Activated CD8-positive, alpha-beta memory T cell treated with anti-CD3 and anti-CD28 coated beads for 4 hours (primary cell): ENCODE measurements at places on chromosomes 2 and 18.

- DNase-seq = no peak
These were observed 43.3 kb downstream of the FAP start for GRCh38 chr2:162199913-162200312.

DNA sequence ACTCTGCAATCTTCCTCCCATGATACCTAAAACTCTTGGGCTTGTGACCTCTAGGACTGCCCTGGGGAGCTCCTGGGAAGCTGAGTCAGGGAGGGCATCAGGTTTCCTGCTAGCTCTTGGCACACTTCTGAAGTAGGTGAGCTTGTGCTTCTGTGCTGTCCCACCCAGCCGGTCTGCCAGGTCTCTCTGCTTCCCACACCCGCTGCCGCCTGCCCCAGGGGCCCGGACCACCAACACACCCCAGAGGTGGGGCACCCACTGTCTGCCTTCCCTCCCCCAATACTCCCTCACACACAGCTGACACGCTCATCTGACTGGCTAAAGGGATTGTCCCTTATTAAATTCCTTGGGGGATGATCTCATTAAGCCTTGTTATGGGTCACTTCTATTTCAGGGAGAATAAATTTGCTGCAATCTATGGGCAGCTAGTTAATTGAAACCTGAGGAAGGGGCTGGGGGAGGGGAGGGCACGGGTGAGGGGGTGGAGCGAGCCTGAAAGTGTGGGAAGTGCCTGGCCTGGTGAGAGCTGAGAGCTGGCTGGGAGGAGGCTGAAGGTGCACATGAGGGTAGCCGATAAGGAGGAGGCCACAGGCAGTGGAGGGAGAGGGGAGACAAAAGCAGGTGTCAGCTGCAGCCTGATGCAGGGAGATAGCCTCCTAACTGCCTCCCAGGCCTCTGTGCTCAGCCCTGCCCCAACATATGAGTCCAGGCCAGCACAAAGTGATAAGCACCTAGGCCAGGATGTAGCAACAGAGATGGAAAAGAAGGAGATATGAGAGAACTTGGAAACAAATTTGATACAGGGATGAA lies 48.8 kb downstream of the HAUS1 start:
- DNase-seq = no peak

- DNase-seq = no peak
These were observed 68.3 kb downstream of the TNS1 start for GRCh38 chr2:217934321-217935131.

DNA sequence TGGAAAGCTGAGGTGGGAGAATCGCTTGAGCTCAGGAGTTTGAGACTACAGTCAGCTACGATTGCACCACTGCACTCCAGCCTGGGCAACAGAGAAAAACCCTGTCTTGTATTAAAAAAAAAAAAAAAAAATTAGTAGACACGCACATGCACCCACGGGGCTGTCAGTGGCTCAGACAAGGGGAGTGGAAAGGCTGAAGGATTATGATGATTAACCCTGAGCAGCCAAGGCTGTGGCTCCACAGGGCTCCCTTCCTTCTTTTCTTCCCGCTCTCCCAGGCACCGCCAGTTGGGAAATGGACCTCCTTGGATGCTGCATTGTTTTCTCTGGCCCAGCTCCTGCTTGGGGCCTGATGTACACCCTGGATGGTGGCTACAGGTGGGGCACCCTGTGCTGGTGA lies 49.0 kb upstream of the RAB6C start:
- DNase-seq = no peak

DNA sequence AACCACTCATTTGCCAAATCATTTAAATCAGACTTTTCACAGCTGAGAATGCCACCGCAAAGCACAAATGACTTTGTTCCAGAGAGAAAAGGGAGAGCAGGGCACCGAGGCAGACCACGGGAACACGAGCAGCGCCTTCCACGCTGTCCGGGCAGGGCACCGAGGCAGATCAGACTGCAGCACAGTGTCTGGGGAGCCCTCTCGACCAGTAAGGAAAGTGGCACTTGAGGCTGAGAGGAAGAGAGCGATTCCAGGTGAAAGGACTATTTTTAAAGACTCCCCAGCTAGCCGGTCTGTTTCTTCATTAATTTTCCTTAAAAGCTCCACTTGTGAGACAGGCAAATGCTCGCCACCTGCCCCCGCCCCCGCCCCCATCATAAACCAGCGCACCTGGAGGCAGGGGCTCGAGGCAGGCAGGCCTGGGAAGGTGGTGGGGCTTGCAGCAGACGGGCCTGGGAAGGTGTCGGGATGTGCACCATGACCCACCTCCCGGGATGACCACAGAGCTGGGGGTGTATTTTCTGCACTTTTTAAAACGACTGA lies 80.9 kb upstream of the CTDP1 start:
- DNase-seq = no peak

DNA sequence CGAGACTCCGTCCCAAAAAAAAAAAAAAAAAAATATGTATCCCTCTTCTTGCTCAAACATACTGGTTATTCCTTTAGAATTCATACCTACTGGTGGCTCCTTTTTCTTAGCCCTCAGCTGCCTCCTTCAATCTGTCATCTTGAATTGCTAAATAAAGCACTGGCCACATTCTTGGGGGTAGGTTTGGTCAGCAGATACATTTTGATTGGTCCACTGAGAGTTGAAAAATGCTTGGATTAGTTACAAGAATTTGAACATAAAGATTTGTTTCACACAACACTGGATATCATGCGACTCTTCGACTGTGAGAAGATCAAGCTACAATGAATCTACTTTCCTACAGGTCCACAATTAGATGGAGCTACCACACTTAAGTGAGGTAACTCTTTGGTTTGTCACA lies 906.1 kb upstream of the SLC39A10 start:
- DNase-seq = no peak

DNA sequence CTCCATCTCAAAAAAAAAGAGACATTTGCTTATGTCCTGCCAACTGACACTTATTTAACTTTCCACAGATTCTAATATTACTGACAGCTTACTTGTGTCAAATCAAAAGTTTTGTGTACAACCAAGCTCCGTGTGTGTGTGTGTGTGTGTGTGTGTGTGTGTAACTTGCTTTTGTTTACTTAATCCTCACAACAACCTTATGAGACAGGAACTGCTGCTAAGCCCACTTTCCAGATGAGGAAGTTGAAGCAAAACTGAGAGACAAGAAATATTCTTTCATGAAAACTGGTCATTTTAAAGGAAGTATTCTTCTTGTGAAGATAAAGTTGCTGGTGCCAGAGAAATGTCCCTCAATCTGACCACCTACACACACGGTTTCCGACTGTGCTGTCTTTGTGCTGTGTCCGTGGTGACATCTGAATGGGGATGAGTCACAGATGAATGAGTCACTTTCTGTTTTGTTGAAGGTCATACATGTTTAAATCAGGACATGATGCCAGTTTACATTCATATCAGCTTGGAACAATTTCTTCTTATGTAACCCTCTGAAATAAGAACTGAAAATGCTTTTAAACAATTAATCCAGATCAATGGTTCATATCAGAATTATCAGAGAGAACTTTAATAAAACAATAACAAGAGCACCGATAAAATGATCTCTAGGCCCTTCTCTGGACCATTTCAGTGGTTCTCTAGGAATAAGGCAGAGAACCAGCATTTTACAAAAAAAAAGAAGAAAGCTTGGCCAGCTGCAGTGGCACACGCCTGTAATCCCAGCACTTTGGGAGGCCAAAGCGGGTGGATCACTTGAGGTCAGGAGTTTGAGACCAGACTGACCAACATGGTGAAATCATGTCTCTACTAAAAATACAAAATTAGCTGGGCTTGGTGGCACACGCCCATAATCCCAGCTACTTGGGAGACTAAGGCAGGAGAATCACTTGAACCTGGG lies 95.5 kb downstream of the THNSL2 start:
- DNase-seq = no peak

- no peak for DNase-seq
These were observed 21.0 kb upstream of the RRM2 start for GRCh38 chr2:10101491-10101890.

GRCh38 chr18:31230495-31230894 lies 67.8 kb upstream of the DSC1 start:
- no peak for DNase-seq

DNA sequence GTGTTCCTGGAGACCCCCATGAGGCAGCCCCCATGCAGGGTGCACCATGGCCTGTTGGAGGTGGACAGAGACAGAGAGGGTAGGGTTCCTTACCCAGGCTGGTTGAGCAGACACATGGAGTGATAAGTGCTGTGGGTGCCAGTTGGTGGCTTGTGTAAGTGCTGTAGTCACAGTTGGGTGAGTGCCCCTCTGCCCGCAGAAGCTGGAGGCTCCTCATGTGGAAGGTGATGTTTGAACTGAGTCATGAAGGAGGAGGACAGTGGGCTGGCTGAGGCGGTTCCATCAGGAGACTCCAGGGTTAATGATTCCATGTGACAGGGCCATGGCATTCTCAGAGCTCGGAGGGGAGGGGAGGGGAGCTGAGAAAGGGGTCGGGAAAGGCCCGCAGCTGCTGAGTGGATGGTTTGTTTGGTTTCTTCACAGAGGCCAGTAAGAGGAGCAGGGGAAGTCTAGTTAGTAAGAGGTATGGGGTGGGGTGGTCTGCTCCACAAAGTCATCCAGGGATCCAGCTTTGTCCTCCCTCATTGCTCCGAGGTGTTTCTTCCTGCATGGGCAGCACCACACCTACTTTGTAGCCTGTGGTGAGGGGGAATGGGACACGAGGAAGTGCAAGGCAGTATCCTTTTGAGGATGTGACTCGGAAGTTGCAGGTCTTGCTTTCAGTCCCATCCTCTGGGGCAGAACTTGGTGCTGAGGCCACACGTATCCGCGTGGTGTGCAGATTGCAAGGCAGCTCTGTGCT lies 13.6 kb downstream of the IMPA2 start:
- no peak for DNase-seq
